ENCODE measurements at places on chromosomes 2 and 18.

DNA sequence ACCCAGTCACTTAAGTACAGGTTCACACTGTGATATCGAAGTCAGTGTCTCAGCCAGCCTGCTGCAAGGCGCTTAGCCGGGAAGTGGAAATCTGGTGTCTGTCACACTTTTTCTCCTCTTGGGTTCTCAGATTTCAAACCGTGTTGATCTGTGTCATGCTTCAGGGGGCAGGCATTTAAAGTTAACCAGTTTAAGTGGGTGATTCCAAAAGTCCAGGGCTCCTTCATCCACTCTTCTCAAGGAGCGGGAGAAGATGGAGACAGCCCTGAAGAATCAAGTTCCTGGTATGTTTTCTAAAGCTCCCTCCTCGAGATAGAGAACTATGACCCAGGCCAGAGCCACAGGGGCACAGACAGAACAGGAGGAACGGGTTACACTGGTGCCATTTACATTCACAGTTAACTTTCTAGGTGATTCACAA lies 331.7 kb downstream of the GBX2 start:
- peak; percentile 63 for DNase-seq

- DNase-seq, result no peak
These were observed 72.8 kb upstream of the TTC39C start for GRCh38 chr18:23941791-23942190.

- DNase-seq, result no peak
These were observed 65.6 kb downstream of the MRPS9 start for GRCh38 chr2:105103481-105103880.

- peak; percentile 49 for DNase-seq
These were observed 113.0 kb upstream of the COPS8 start for GRCh38 chr2:236972491-236973342.

GRCh38 chr2:31297751-31298150 lies 63.8 kb downstream of the EHD3 start:
- DNase-seq, result no peak

DNA sequence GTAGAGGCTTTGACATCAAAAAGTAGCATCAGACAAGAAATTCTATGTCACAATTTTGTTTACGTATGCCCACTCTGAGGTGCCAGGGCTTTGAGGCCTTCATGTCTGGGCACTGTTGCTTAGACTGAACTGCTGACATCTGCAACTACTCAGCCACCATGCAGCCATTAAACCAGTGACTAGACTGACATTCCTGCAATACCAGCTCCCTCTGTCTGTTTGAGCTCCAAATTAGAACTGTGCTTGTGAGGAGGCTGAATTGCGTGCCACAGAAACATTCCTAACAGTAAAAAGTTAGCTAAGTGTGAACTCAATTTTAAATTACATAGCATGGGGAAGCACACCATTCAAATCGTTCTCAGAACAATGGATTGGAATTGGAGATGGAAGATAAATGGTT lies 163.2 kb downstream of the INSIG2 start:
- DNase-seq, result no peak

GRCh38 chr18:23494992-23495391 lies 8.3 kb upstream of the RMC1 start:
- no peak for DNase-seq

DNA sequence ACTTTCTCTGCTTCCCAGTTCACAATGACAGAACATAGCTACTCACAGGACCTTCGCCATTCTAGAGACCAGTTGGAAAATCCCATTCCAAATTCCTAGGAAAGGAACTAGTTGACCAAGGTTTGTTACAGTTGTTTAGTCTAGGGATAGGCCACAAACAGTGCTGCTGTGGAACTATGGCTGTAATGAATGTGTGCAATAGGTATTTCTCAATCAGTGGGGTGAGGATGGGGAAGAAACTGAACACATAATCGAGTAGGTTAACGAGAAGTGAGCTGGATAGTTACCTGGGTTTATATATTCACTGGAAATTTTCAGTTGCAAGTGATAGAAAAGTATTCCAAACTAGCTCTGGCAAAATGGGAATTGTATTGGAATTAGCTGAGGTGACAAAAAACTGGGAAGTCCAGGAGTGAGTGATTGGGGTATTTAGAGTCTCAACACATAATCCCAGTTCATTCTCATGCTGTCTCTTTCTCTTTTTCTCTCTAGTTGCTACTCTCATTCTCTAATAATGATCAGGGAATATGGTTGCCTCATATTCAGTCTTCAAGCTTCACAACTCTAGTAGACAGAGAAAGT lies 18.2 kb upstream of the HMSD start:
- no peak for DNase-seq

DNA sequence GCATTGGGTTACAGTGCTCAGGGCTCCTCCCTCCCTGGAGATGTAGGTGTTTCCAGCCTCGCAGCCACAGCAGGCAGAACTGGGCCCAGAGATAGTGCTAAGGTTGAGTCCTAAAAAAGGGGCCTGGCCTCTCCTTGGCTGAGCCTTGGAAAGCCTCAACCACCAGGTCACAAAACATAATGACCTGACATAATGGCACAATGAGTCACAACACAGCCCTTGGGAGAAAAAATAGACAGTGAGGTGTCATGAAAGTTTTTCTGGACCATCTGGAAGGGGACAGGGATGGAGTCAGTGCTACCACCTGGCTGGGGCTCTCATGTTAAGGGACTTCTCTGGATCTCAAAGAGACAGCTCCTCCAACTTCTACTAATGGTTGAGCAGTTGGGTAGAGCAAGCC lies 92.4 kb upstream of the LCLAT1 start:
- DNase-seq, result no peak

DNA sequence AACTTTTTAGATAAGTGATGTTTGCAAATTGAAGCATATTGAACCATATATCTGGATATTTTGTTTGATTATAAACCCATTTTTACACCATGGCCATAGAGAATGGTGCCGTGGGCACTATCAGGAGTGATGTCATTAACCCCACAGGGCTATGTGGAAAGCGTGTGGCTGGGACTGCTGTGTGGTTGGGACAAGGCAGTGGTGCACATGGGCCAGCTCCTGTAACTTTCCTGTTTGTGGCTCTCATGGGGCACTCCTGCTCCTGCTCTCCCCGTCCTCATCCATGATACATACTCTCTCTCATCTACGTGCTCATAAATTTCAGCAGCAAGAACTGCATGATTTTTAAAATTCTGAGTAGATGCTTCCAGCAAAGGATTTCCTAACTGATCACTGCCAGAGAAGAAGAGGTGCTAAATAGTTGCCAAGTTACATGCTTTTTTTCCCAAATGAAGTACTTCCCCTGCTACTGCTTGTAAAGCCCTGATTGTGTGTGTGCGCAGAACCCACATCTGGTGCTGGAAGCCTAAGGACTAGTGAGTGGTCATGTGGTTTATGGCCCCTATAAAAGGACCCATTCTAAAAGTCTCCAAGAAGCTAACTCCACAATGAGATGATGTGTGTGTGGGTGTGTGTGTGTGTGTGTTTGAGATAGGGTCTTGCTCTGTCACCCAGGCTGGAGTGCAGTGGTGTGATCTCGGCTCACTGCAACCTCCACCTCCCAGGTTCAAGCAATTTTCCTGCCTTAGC lies 240.8 kb downstream of the NEDD4L start:
- no peak for DNase-seq

- no peak for DNase-seq
These were observed 693.3 kb upstream of the CDH7 start for GRCh38 chr18:65057439-65058083.

GRCh38 chr2:137115081-137115794 lies 349.9 kb downstream of the THSD7B start:
- no peak for DNase-seq

GRCh38 chr2:201735486-201735885 lies 37.0 kb upstream of the MPP4 start:
- no peak for DNase-seq

GRCh38 chr18:13813271-13813849 lies 10.6 kb upstream of the MC5R start:
- no peak for DNase-seq

DNA sequence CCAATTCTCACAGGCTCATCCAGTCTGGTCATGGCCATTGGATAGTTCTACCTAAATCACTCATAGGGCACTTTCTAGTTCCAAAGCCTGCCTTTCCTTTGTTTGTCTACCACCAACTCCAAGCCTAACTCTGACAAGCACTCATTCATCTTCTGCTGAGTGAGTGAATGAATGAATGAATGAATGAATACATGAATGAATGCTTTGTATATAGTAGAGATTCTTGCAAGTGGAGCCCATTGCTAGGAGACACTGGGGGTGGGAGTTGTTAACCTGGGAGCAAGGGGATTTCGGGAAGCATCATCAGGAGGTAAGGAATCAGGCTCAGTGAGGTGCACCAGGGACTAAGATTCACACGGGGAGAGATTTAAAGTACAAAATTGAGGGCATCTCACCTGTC lies 3.3 kb upstream of the MOCOS start:
- no peak for DNase-seq

- no peak for DNase-seq
These were observed 417.6 kb downstream of the SOX11 start for GRCh38 chr2:6109831-6110230.

- no peak for DNase-seq
These were observed 1.5 kb downstream of the DDX18 start for GRCh38 chr2:117815946-117816345.

DNA sequence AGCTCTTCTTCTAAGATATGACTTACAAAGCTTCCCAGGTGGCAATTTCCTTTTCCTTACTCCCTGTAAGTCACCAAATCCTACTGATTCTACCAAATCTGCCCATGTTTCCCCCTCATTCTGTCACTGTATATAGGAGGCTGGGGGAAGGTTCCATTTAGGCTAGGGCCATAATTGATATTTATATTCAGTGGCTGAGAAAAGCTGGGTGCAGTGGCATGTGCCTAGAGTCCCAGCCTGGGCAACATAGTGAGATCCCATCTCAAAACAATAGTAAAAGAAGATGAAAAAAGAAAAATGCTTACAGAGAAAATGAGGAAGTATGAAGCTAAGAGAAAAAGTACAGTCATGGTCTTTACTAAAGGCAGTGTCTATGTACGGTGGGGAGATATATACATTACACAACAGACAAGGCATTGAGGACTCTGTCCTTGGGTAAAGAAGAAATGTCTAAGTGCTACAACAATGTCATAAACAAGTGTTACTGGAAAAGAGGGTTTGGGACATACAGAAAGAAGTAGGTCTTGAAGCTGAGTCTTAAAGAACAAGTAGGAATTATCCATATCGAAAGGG lies 4.8 kb downstream of the CWC22 start:
- no peak for DNase-seq

DNA sequence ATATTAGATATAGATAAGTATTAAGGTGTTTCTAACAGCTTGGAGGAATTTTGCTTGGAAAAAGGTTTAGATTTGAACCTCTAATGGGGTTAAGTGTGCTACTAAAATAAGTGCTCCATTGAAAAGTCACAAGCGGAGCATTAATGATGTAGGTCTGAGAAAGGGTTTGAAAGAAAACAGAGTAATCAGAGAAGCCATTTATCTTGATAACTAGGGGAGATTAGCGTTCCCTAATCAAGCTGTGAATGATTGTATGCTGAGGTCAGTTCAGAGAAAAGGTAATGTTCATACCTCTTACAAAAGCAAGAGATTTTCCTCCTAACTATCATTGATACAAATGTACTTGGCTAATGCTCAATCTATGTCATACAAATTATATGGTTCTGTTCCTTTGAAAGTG lies 1.5 kb downstream of the ARHGAP25 start:
- no peak for DNase-seq

DNA sequence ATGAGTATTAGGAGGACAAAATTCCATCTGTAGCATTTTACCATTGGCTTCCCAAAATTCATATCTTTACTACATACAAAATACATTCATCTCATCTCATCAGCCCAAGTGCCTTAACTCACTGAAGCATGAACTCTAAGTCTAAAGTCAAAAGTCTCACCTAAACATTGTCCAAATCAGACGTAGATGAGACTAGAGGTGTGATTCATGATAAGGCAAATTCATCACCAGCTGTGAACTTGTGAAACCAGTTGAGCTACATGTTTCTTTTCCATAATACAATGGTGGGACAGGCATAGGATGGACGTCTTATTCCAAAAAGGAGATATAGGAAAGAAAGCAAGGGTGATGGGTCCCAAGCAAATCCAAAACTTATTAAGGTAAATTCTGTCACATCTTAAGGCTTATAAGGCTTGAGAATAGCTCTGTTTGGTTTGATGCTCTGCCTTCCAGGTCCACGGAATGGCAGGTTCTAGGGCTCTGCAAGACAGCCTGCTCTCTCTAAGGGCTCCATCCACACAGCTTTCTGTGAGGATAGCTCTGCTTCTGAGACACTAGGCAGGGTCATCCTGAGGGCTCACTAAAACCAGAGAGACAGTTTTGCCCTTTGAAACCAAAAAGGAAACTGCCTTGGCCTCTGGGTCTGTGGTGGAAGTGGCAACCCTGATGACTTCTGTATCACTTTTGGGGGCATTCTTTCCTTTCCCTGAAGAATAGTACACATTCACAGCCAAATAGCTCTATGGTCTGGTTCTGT lies 9.6 kb downstream of the IFIH1 start:
- DNase-seq, result no peak

DNA sequence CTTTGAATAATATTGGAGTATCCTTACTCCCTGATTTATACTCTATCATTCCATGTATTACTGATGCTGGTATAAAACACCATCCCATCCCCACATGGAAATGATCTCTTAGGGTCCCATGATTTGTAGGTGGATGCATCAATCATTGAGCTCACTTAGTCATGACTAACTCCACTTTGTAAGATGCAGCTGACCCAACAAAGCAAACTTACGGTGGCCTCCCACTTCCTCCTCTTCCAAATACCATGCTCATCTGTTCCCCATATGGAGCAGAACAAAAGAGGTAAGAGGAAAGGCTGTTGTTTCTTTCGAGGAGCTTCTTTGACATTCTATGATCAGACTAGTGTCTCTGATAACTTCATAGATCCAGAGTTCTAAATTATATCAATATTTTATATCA lies 640.2 kb upstream of the SLC39A10 start:
- DNase-seq, result no peak

GRCh38 chr2:237281836-237282306 lies 132.1 kb downstream of the COL6A3 start:
- no peak for DNase-seq

DNA sequence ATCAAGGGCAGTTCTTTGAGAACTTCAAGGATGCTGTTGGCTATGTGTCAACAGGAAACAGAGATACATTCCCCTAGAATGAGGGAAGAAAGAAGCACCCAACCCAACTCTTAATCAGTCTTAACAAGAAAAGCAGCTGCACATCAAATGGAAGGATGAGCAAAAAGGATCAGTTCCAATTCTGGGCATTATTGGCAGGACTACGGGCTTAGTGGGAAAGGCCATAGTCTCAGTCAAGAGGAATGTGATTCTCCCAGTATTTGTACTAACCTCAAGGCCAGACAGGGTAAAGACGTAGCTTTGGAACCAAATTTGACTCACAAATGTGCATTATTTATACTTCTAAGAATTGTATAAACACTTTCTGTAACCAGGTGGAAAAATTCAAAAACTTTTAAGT lies 18.2 kb downstream of the BMP10 start:
- DNase-seq, result no peak

- DNase-seq, result no peak
These were observed 477.2 kb upstream of the LRRTM4 start for GRCh38 chr2:77999376-77999775.
